ENCODE measurements at places on chromosomes 4 and X. TPM values are rescaled to one million over a fixed set of nuclear protein-coding genes. Genes with fewer than 3 reads are reported as not detected.

The TSPAN6 gene
- total RNA-seq = 3.3 TPM

The CXorf49 gene
- not detected for total RNA-seq

The GAGE1 gene
- not detected for total RNA-seq

The RAB9B gene
- 7.6 TPM for total RNA-seq

The ARHGEF6 gene
- total RNA-seq = 25.4 TPM

The PCDH18 gene
- 3.0 TPM for total RNA-seq

All from psoas muscle (tissue), 8 donors.